Stimulated activated CD8-positive, alpha-beta memory T cell treated with anti-CD3 and anti-CD28 coated beads, Interleukin-12 subunit alpha, Interleukin-12 subunit beta, amount 100 ng/mL, for 1 hour (primary cell): ENCODE measurements at places on chromosomes 11 and 22.
A peak's percentile ranks its signal among the peaks of the same experiment; 100 is the strongest.

DNA sequence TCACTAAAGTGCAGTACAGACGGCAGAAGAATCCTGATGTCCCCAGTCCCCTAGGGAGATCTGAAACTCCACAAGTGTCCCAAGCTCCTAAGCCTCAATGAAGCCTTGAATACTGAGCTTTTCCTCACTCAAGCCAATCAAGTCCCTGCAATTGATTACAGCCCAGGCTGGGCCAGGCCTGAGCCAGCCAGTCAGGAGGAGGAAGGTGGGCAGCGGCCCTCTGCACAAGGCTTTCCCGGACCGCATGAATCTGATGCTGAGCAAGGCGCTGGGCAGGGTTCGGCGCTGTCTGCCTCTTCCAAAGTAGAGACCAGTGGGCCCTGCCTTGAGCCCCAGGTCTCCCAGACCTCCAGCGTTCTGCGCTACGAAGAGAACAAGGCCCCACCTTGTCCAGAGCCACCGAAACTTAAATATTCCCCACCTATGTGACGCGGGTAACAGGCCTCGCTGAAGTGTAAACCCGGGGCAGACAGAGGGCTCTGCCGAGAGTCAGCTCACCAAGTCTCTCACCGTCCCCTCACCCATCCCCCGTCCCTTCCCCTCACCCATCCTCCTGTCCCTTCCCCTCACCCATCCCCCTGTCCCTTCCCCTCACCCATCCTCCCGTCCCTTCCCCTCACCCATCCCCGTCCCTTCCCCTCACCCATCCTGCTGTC, 63.2 kb downstream of the SCUBE1 start:
- DNase-seq = no peak

DNA sequence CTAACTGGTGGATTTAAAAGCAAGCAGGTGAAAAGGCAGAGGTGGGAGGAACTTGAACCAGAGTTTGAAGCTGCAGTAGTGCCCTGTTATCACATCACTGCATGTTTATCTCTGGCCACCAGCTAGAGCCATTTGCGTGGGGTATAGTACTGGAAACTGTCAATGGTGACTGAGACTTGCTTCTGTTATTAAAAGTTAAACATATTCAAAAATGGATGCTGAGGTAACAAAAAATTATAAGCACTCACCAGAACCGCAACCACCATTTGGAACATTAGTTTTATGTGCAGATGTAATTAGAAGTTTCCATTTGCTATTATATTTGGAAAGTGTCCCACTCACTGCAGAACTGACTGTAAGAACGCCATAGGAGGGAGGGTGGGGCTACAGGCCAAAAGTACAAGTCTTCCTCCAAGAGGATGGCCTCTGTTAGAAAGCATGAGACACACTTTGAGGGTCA, 1.2 kb upstream of the CD59 start:
- no peak for DNase-seq

- DNase-seq = no peak
Measured at GRCh38 chr11:114440121-114440860, 1.0 kb downstream of the REXO2 start.

GRCh38 chr22:40493441-40493840, 123.0 kb downstream of the SGSM3 start:
- DNase-seq = no peak

DNA sequence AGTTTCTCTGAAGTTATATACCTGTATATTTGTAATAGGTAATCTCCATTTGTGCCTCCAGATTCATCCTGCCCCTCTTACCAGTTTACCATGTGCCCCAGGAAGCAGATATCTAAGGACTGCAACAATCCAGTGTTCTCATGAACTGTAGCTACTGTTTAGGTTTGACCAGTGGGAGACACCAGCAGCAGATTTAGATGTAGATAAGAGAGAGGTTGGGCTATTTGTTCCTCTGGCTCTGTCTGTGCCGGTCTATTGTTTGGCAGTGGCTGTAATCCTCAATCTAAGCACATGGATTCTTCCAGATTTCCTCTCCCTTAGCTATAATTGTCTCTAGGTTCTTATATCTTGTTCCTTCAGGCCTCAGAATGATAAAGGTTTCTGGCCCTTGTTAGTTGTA, 88.4 kb downstream of the ANO3 start:
- no peak for DNase-seq

DNA sequence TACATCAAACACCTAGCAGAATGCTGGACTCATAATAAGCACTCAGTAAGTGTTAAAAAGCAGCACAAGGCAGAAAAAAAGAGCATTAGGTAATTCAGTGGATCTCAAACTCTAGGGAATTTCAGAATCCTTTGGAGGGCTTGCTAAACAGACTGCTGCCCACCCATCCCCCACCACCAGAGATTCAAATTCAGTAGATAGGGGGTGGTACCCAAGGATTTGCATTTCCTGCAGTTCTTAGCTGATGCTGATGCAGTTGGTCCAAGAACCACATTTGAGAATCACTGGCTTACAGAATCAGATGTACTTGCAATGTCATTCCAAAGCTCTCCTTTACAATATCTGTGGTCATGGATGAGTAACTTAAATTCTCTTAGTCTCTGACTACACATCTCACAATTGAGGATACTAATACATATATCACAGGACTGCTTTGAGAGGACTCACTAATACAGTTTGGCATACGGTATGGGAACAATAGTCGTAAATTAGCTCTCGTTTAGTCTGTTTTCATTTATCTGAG, 664.5 kb downstream of the KCNA4 start:
- DNase-seq = no peak

- DNase-seq = no peak
Measured at GRCh38 chr11:15617126-15617525, 502.4 kb downstream of the INSC start.

- DNase-seq = no peak
Measured at GRCh38 chr11:34843271-34843670, 72.9 kb downstream of the APIP start.

DNA sequence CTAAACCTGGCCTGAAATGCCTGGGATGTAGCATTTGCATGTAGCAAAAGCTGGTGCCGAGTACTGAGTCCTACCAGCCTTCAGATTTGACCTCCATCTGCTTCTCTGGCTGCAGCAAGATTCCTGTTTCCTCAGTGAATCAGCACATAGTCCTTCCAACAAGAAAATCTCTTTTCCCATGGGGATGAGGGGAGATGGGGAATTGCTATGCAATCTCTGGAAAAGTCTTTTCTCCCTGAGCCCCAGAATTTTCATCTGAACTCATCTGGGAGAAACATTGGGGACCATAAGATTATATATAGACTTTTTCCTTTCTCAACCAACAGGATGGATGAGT, 32.0 kb upstream of the YWHAH start:
- DNase-seq = no peak

DNA sequence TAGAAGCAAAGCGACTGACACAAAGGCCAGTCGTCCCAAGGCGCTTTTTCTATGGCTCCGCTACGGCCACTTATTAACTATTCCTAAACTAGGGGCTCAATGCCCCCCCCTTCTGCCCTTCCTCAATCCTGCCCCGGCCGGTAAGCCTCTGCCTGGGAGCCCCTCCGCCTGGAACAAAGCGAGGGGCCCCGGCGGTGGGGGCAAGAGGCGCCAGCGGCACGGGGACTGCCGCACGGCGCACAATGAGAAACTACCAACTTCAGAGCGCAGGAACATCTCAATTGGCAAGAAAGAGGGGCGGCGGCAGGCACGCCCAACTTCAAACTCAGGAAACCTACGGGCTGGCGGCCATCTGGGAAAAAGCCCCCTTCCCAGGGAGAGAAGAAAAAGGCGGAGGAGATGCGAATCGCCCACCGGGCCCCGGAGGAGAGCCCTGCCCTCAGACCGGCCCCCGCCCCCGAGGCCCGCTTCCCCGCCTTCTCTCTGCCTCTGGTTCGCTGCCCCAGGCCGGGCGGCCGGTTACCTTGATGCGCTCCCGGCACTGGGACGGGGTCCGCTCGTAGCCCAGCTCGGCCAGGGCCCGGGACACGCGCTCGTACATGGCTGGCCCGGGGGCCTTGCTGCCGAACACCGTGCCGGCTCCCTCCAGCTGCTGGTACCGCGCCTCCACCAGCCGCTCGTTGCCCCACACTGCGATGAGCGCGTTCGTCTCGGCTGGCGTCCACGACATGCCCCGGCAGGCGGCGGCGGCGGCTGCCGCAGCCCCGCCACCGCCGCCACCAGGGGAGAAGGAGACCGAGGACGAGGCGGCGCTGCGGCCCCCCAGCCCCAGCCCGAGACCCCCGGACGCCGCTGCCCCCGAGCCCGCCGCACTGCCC, 619 bp downstream of the MSANTD2 start:
- DNase-seq = peak; percentile 4

DNA sequence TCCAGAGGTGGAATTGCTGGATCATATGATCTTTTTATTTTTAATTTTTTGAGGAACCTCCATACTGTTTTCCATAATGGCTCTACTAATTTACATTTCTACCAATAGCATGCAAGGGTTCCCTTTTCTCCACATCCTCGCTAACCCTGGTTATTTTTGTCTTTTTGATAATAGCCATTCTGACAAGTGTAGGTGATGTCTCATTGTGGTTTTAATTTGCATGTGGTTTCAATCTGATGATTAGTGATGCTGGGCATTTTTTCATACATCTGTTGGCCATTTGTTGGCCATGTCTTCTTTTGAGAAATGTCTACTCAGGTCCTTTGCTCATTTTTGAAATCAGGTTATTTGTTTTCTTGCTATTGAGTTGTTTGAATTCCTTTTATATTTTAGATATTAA, 15.4 kb upstream of the OR4D5 start:
- DNase-seq = no peak

DNA sequence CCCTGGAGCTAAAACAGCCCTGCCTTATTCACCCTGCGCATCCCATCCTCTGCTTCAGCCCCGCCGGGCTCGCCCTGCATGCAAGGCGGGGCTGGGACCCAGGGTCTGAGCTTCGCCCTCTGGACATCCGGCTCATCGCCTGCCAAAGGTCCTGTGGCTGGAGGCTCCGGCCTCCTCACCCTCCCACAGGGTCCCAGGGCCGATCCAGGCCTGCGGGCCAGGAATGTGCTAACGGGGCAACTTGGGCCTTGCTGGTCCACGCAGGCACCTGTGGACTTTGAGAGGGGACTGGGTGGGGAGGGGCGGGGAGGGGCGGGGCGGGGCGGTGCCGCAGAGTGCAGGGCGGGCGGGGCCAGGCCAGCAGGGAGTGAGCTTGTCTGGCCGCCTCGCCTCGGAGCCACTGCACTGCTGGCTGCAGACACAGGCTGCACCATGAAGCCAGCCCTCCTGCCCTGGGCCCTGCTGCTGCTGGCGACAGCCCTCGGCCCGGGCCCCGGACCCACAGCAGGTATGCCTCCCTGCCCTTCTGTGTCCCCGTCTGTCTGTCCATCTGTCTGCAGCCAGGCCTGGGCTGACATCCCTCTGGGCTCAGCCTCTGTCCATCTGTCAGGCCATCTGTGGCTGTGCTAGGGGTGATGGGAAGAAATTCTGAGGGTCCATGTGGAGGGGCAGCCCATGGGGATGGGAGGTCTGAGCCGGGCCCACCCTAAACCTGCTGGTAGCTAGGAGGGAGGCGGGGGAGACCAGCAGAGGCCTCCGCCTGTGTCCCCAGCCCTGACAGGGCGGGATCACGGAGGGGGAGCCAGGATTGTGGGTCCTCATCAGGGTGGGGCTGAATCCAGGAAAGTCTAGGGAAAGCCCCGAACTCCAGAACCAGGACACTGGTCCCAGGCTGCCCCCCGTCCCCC, at the start of gene SUSD2:
Gene SUSD2, plus strand, starts transcription at position 400 of the 908 bp plus-strand sequence. Its CDS starts 33 bp downstream, at position 433.
- DNase-seq = no peak

GRCh38 chr11:83773950-83774880, 488.0 kb upstream of the CCDC90B start:
- DNase-seq = no peak

DNA sequence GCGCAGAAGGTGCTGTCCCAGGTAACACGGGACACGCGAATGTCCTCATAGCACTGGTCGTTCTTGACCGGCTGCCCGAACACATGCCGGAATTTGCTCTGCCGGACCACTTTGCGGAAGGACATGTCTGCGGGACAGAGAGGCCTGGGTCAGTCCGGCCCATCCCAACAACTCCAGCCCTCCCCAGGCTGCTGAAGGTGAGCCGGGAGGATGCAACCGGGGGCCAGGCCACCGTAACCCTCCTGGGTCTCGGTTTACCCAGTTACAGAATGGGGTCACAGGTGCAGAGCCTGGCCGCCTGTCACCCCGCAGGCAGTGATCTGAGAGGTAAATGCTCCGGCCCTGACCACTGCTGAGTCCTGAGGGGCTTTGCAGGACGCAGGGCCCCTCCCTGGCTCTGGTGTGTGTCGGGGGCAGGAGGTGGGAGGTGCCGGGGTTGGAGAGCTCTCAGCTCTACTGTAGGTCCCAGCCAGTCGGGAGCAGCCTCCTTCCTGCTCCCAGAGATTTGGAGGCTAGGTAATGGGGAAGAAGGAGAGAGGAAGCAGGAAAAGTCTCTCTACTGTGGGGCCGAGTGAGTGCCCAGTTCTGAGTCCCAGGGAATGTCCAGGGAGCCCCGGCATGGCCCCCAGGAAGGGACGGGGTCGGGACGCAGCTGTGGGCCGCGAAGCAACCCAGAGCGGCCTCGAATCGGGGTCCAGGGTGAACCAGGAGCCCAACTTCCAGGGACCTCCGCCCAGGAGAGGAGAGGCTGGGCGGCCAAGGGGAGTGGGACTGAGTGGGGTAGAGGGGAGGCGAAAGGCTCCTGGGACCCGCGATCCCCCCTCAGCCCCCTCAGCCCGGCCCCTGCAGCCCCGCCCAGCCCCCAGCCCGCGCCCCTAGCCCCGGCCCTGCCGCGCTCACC, 522 bp downstream of the CORO1B start:
- DNase-seq = no peak

GRCh38 chr11:33835143-33835878, 56.6 kb downstream of the LMO2 start:
- no peak for DNase-seq

DNA sequence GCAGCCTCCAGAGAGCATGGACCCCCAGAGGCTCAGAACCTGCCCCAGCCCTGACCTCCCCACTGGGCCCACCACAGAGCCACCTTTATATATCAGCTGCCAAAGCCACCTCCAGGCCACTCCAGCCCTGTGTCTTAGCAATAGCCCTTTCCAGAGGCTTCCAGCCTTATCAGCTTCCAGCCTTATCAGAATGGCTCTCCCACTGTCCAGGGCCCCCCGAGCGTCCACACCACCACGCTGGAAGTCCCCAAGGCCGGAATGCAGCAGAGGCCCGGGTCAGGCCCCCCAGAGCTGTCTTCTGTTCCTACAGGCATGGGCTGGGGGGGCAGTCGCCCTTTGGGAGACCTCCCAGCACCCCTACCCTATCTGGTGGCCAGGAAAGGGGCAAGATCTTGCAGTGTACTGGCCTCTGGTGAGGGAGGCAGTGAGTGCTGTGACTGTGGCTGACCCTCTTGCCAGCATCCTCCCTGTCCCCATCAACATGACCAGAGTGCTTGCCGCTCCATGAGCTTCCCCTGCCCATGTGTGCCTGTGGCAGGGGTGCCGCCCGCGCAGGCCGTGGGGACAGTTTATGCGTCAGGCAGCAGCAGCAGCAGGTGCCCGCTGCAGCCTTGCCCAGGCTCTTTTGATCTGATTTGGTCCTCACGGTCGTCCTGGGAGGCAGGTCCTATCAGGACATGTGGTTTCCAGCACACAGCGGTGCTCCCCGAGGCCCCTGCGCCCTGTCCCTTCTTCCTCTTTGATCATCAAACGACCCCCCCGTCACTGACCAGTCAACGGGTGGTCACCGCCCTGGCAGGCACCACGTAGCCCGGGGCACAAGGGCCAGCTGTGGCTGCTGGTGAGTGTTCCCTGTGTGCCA, 15.9 kb downstream of the OSBPL5 start:
- DNase-seq = no peak

GRCh38 chr11:100297516-100297915, 389.6 kb upstream of the ARHGAP42 start:
- DNase-seq = no peak

GRCh38 chr11:5923427-5923776, 18.6 kb upstream of the OR56A3 start:
- DNase-seq = no peak
